NCI-H1417 treated with DMSO at 0.1 percent for 48 hours (cell line): ENCODE measurements at places on chromosomes 5 and 9.

DNA sequence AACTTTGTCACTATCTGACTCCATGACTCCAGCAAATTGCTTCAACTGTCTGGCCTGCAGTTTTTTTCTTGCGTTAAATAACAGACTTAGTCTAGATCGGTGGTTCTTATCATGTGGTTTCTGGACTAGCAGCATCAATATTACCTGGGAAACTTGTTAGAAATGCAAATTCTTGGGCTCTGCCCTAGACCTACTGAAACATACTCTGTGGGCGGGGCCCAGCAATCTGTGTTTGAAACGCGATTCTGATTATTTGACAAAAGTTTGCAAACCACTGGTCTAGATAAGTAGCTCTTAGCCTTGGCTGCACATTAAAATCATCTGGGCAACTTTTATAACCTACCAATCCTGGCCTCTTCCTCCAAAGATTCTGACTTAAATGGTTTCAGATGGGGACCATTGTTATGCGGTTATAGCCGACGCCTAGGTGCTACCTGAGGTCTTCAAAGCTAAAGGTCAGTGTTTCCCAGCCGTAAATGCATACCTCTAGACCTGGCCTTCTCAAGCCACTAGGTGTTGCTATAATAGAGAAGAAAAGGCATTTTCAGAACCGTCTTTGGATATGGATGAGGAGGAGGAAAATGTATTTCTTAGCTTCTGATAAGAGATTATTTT lies 74.0 kb downstream of the C9orf85 start:
- no peak for DNase-seq

DNA sequence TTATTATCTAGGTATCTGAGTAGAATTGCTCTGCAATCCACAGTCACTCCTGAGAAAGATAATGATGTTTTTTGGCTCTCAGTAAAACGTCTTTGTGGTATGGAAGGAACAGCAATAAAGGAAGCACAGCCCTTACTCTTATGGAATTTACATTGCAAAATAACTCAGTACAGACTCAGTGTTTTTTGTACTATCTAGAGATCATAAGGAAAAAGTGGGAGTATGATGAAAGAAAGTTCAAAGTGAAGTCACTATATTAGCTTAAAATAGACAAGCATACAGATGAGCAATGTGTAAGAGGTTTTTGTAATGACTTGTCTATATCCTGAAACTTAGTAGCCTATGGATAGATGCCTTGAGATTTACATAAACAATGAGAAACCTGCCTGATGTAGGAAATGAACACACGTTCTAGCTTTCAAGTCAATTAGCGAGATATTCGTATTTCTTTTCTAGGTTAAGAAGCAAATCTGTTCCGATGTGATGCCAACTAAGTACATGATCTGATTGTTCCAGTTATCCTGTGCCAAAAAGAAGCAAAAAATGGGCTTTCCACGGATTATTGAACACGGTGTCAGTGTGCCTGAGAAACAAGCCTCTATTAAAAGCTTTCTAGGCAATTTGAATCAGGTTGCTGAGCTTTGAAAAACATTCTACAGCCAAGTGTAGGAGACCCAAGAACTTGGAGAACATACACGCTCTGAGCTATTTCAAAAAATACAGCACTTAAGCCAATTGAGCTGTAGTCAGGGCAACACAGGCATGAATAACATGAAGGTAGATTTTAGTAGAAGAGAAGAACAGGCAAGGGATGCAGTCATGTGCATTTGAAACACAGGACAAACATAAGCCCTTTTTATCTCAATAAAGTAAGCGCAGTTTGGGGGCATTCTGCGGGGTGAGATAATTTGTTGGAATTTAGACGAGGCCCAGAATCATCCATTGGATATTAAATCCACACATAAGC lies 86.3 kb upstream of the TAF11L2 start:
- no peak for DNase-seq

DNA sequence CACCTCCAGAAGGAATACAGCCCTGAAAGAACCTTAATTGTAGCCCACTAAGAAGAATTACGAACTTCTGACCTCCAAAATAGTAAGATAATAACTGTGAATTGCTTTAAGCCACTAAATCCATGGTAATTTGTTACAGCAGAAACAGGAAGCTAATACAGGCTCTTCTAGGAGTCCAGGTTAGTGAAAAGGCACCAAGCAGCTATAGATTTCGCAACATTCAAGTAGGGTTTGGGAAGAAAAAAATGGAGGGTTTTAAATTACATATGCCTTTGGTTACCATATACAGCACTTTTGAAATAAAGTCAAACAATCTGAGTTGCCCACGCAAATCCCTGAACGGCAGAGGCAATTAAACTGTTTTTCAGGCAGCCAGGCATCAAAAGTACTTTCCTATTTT lies 1.7 kb upstream of the ACTL7A start:
- DNase-seq: no peak

DNA sequence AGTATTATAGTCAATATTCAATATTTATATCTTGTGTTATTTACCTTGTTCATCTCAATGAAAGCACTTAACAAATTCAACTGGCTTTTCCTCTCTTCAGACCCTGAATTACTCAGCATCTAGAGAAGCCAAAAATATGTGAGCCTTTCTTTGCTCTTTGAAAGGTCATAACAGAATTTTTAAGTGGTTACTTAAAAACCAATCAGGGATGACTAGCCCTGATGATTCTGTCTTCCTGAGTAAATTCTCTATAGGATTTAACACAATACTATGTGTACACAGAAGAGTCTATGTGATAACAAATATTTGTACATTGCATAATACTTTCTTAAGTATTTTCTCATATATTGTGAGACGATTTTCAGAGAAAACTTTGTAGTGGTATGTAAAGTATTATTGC lies 546.3 kb downstream of the MAT2B start:
- DNase-seq: no peak

- no peak for DNase-seq
These were observed 150.1 kb downstream of the NNT start for GRCh38 chr5:43753069-43753468.

DNA sequence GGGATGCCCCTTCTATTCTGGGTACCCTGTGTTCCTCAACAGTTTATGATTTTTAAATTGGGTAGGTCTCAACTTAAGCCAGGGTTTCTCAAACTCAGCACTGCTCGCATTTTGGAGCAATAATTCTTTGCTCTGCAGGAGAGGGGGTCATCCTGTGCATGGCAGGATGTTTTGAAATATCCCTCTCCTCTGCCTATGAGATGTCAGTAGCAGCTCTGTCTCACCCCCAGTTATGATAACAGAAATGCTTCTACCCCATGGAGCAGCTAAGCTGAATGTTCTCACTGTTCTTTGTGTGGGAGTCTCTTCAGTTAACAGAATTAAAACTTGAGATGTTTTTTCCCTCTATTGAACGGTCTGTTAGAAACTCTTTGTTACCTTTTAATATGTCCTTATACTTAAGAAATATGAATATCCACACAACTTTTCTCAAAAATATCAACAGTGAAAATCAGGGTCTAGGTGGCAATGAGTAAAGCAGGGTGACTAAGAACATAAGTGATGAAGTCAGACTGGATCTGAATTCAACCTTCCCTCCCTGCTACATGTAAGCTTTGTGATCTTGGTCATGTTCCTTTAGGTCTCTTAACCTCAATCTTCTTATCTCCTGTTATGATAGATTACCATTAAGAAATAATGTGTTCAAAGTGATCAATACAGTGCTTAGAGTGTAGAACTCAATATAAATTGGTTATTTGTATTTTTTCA lies 89.0 kb downstream of the CAMK4 start:
- DNase-seq: no peak

- DNase-seq: no peak
These were observed 1329.5 kb upstream of the WWC1 start for GRCh38 chr5:166961913-166962312.

- DNase-seq: no peak
These were observed 190.1 kb upstream of the MEF2C start for GRCh38 chr5:89072842-89073672.
